ENCODE measurements at places on chromosomes 7 and 10. TPM values are rescaled to one million over a fixed set of nuclear protein-coding genes. Genes with fewer than 3 reads are reported as not detected.

- no peaks in the 10 kb centered on the region for H3K27me3 ChIP-seq
- H3K4me1 ChIP-seq = no peaks in the 10 kb centered on the region
- no peaks in the 10 kb centered on the region for H3K36me3 ChIP-seq
Measured at GRCh38 chr7:41134300-41135255, 568.3 kb downstream of the INHBA start.

GRCh38 chr7:107152011-107152410 lies 16.8 kb upstream of the HBP1 start:
- no peaks in the 10 kb centered on the region for H3K36me3 ChIP-seq
- no peaks in the 10 kb centered on the region for H3K4me1 ChIP-seq
- DNase-seq = no peak
- H3K27me3 ChIP-seq = no peaks in the 10 kb centered on the region
- H3K4me3 ChIP-seq = no peak overlapping the region

DNA sequence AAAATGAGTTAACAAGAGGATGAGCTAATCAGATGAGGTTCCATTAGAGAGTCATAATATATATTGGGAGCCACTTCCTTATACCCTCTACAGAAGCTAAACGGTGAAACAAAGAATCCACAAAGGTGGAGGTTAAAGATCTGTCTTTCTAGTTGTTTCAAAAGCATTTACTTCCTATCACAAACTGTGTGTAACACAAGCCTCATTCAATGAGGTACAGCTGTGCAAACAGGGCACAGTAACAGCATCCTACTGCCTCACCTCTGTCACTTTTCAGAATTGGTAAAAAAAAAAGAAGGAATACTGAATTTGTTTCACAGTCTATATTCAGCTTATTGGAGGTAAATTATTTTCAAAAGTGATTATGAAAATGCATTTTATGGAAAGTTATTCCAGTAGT lies 128.7 kb downstream of the AGMO start:
- DNase-seq = no peak
- no peaks in the 10 kb centered on the region for H3K36me3 ChIP-seq
- no peaks in the 10 kb centered on the region for H3K4me1 ChIP-seq
- no peaks in the 10 kb centered on the region for H3K27me3 ChIP-seq
- no peak overlapping the region for H3K4me3 ChIP-seq

- no peak for DNase-seq
- peaks cover 12% of the 10 kb centered on the region for H3K36me3 ChIP-seq
- H3K27ac ChIP-seq = no peak overlapping the region
- H3K27me3 ChIP-seq = no peaks in the 10 kb centered on the region
Measured at GRCh38 chr7:158825628-158826289, 3.5 kb downstream of the ESYT2 start.

DNA sequence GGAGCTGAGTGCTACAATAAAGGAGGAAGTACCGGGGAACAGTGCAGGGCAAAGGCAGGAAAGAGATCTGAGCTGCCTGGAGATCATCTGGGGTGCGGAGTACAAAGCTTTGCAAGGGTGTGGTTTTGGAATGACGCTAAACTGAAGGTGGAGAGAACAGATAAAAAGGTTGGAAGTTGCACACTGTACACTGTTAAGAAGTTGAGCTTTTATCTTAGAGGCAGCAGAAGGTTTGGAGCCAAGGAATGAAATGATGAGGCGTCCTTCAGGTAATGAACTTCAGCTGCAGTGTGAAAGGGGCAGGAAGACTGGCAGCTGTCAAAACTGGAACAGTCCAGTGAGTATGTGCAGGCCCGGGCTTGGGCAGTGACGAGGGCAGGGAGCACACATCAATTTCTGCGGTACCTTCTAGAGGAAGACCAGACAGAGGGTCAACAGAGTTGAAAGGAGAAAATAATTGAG lies 7.2 kb upstream of the ANKRD61 start:
- H3K4me1 ChIP-seq = peaks cover 21% of the 10 kb centered on the region
- H3K4me3 ChIP-seq = no peak overlapping the region
- H3K27me3 ChIP-seq = no peaks in the 10 kb centered on the region

DNA sequence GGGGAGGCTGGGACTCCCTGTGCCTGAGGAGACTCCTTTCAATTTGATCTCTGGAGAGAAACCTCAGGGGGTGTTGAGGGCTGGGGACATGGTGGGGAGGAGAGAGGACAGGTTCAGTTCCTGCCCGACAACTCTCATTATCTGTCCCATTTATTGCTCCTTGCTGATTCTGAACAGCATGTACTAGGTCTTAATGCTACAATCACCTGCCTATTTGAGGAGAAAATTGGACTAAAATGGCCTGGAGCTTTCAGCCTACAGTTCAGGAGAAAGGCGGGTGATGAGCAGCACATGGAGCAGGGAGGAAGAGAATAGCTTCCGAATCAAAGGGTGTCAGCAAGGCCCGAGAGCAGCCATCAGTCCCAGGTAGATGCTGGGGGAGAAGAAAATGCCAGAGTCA lies 30.0 kb upstream of the ADCYAP1R1 start:
- peaks cover 53% of the 10 kb centered on the region for H3K4me1 ChIP-seq
- no peak for DNase-seq
- no peaks in the 10 kb centered on the region for H3K27me3 ChIP-seq
- H3K4me3 ChIP-seq = no peak overlapping the region

GRCh38 chr10:13439313-13440184 lies 89.3 kb downstream of the BEND7 start:
- peak overlapping the region; percentile 49 for H3K4me3 ChIP-seq
- H3K4me1 ChIP-seq = peaks cover 14% of the 10 kb centered on the region
- no peak overlapping the region for H3K27ac ChIP-seq
- H3K36me3 ChIP-seq = no peaks in the 10 kb centered on the region

DNA sequence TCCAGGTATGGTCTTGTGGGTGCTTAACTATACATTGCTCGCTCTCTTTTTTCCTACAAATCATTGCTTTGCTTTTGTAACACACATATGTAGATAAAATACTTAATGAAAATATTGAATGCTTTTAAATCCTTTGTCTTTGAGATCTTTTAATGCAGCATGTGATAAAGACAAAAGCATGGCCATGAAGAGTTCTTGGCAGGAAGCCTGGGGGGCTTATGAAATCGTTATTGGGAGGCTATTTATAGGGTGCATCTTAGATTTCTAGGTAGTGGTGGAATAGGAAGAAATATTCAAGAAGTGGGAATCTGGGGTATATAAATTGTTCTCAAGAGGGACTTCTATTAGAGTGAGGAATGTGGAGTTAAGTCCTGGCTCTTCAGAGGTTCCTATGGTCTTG lies 21.9 kb downstream of the UBE2D1 start:
- no peak for DNase-seq
- H3K4me3 ChIP-seq = no peak overlapping the region
- H3K27ac ChIP-seq = no peak overlapping the region
- H3K36me3 ChIP-seq = peaks cover 4% of the 10 kb centered on the region

DNA sequence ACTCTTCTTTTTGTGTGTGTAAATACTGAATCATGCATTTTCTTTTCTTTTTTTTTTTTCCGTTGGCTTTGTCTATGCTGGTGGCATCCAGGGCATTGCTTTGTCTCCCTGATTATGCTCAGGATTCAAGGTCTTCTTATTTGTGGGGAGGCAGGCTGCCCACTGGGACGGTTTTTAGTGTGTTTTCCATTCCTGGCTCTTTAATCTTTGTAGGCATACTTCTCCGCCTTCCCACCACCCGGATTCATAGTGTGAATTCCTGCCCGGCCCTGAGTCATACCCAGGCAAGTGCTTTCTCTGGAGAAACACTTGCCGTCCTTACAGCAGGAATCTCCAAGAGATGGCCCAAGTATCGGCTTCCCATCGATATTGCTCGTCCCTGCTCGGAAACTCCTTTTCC lies 5.2 kb downstream of the ZNF655 start:
- DNase-seq = no peak
- no peak overlapping the region for H3K4me3 ChIP-seq
- no peak overlapping the region for H3K27ac ChIP-seq
- peaks cover 66% of the 10 kb centered on the region for H3K36me3 ChIP-seq
- peaks cover 25% of the 10 kb centered on the region for H3K4me1 ChIP-seq
- H3K27me3 ChIP-seq = no peaks in the 10 kb centered on the region

DNA sequence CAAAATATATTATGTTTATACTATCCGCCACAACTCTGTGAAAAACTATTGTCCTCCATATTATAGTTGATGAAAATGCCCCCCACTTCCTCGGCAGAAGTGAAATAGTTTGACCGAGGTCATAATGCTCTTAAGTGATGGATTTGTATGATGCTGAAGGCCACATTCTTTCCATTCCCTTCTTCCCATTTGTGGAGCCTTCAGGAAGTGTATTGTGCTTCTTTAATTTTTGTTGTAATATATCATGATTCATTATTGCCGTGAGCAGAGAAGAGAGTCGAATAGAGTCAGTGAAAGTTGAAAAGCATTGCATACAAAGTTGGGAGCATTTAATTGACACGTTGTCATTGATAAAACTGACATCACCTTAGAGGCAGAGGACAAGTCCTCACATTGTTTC lies 460.3 kb downstream of the SUGCT start:
- DNase-seq = no peak
- no peaks in the 10 kb centered on the region for H3K27me3 ChIP-seq
- no peak overlapping the region for H3K27ac ChIP-seq
- H3K4me3 ChIP-seq = no peak overlapping the region
- H3K4me1 ChIP-seq = no peaks in the 10 kb centered on the region

The IFIT1 gene
- total RNA-seq = 5.1 TPM

The SDK1 gene
- 1.3 TPM for total RNA-seq

The PLEKHS1 gene
- total RNA-seq = not detected

The TRIL gene
- total RNA-seq = not detected

The EFCAB10 gene
- total RNA-seq = 0.78 TPM

The CLCN1 gene
- not detected for total RNA-seq
